KG1 (cell line): ENCODE measurements at places on chromosomes 3 and 15.

DNA sequence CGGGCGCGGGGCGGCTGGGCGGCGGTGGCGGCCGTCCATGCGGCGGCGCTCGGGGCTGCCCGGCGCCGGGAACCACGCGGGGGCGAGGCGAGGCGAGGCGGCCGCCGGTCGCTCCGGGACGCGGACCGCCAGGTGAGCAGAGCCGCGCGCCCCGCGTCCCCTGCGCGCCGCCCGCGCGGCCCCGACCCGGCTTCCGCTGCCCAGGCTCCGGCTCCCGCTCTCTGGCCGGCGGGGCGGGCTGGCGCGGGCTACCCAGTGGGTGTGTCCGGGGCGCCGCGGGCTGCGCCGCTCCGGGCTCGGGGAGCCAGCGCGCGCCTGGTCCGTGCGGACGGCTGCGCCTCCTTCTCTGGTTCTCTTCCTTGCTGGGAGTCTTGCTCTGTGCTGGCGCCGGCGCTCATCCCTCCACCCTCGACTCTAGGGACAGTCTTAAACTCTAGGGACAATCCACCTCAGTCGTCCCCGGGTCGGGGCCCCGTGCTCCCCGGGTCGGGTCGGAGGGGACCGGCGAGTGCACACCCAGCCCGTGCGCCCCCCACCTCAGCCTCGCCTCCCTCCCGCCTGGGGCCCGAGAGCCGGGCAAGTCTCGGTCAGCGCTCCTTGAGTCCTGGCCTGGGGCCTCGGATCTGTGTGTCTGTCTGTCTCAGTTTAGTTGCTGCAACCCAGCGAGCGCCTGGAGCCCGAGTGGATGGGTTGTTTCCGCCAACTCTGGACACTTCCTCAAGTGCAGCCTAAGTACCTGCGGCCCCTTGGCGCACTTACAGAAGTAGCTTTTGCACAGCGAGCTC, 488 bp downstream of the THSD4 start:
- DNase-seq: no peak

DNA sequence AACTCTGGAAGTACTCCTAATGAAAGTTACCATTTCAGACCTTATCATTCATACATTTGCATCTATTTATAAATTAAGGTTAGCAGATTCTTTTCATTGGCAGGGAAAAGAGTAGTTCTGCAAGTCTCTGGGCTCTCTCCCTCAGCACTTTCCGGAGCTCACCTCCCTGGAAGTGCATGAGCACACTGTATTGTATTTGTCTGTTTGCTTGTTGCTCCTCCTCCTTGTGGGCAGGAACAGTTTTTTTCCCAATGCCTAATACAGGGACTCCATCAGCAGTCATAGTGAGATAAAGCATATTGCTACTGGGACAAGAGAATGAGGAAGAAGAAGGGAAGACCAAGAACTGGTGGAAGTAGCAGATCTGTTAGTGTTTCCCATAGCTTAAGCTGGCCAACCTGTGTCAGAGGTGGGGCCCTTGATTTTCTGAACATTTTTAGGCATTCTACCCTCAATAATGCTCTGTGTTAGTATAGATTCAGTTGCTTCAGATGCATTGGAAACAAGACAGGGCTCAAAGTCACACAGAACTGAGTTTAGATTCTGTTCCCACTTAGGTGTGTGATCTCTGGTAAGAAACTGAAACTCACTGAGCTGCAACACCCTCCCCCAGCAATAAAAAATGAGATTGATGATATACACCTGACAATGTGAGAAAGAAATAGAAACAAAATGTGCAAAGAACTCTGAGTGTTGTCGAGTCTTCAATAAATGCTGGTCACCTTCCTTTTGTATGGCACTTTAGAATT, 407.8 kb downstream of the TUSC7 start:
- DNase-seq: no peak

DNA sequence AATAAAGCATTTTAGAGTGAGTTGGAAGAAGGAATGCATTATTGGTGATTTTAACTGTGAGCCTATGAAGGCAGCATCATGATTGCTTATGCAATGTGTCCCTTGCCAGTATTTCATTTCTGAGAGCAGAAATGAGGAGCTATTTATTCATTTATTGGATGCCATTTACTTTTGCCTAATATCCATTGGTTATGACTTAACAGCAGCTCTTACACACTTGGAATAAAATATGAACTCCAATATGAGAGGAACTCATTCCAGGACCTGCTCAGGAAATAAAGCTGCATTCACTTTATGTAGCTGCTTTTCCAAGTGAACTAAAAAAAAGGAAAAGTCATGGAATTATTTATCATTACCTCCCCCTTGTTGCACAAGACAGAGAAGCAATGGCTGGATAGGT, 280.1 kb downstream of the LRTM1 start:
- DNase-seq: no peak

GRCh38 chr15:62026487-62027262, 33.6 kb downstream of the VPS13C start:
- DNase-seq: no peak

DNA sequence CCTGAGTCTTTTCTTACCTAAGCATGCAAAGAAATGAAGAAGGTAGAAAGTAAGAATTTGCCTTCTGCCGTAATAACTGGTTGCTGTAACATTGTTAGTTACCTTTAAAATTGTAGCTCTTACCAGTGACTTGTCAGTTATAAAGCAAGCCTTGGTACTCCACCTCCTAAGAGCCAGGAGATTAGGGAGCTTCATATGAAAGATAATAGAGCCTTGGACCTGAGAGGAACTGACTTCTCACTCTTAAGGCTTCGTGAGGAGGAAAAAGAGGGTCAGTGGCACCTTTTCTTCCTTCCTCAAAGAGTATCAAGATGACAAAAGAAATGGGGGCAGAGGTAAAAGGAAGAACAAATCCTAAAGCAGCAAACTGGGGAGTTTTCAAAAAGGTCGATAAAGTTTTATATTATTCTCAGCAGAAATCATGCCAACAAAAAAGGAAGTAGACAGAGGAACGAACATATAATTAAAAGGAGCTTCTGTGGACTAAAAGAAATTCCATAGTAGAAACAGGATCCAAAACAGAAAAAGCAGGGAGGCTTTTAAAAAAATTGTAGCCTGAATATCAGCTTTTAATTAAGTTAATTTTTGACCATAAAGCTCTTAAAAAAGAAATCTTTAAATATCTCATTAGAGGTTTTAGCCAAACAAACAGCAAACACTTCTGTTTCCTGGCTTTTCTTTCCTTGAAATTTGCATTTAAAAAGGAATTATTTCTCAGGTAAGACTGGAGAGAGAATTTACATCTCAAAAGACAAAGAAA, 847.1 kb upstream of the ALCAM start:
- no peak for DNase-seq

DNA sequence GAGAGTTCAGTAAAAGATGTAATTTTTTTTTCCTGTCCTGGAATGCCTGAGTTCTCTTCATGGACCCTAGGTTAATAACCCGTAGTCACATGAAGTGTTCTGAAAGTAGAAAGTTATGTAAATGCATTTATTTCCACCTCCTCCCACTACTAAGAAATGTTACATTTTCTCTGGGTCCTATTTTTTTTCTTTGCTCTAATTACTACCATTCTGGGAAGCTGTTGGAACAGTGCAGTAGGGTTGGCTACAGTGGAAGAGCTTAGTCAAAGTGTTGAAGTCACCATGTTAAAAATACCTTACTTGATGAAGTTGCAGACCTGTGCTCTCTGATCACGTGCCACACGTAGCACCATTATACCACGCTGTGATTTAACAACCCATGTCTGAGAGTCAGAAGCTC, 153.8 kb upstream of the TSC22D2 start:
- no peak for DNase-seq

- no peak for DNase-seq
Observed at GRCh38 chr3:113275583-113275928, 64.2 kb downstream of the BOC start.

DNA sequence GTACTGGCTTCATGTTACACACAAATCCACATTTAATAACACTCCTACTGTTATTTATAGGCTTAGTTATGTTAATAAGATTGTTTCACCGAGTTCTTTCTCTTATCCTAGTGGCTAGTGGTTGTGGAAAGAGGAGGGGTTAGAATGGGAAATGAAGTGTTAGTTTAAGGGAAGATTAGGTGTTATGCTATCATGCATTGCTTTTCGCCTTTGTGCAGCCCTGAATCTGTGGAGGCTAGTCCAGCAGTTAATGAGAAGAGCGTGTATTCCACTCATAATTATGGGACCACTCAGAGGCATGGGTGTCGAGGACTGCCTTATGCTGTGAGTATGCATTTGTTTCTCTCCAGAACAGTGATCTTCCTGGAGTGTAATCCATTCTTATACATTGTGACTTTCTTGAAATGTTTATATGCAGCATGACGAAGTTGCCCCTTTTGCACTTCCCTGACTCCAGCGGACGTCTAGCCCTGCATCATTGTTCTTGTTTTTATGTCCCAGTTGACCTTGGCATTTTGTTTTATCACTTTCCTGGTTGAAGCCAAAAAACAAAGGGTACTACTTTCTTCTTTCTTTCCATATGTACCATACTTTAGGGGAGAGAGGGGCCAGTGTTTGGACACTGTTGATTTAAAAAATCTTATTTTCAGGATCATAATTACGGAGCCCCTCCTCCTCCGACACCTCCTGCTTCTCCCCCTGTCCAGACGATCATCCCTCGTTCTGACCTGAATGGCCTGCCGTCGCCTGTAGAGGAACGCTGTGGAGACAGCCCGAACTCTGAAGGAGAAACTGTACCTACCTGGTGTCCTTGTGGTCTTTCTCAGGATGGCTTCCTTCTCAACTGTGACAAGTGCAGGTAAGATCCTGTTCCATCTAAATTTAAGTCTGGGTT, 36.5 kb downstream of the SETD5 start:
- DNase-seq: no peak

DNA sequence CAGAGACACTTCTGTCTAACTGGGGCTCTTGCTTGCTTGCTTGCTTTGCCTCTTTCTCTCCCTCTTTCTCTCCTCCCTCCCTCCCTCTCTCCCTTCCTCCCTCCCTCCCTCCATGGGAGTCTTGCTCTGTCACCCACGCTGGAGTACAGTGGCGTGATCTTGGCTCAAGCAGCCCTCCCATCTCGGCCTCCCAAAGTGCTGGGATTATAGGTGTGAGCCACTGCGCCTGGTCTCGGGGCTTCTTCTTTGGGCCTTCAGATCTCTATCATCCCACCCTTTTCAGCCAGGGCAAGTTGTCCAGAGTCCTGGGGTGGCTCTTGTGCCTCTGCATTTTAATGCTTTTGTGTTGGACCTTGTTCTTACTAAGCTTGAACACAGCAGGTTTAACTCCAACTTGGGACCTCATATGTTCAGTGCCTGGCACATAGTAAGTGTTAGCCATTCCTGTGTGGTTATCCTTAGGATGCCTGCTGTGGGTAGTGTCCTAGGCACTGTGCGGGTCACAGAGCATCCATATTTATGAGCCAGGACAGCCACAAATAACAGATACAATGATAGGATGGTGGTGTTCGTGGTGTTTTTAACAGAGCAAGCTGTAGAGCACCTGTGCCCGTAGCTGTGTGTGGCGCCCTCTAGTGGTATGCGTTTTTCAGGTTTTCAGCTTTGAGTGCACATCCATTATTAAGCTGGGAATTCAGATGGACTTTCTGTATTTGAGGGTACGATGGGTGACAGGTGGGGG, 75.1 kb downstream of the CCK start:
- peak; percentile 36 for DNase-seq

GRCh38 chr3:18738393-18739098, 313.4 kb upstream of the SATB1 start:
- DNase-seq: no peak

DNA sequence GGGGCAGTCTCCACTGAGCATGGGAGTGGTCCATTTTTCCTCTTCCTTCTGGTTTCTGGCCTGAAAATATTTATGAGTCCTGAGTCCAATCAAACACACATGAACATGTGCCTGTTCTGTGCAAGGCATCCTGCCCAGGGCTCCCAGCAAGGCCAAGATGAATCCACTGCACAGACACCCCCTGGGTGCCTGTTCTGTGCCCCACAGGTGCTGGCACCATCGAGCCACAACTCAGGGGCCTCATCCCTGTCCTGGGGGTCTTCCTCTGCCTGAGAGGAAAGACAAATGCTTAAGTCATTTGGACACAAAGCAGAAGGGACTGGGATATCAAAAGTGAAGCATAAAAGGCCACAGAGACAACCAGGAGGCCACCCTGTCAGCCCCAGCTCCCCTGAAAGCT, 87.4 kb upstream of the IQSEC1 start:
- no peak for DNase-seq

DNA sequence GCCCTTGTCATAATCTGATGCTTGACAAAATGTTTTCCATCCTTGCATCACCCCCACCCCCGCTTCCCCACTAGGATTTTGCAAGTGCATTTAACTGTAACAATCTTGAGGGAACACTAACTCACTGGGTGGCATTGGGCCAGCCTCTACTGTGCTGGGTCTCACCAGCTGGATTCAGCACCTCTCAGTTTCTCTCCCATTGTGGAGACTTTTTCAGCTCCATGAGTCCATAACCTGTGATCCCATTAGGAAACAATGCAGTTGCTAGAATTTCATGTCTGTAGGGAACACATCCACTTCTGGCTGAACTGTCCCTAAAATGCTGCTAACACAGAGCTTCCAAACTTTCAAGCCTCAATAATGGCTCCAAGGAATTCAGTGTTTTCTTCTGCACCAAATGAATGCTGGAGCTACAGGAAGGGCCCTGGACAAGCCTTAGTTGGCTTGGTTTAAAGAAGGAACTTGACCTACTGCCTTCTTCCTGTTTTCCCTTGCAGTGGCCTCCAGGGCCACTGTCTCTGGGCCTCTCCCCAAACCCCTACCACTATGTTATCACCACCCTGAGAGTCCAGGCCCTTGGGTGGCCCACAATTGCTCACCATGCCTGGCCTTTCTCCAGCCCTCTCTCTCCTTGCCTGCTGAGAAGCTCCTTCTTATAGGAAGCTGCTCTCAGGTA, 15.6 kb downstream of the CYP19A1 start:
- no peak for DNase-seq

- no peak for DNase-seq
Observed at GRCh38 chr15:31207246-31207645, 105.7 kb upstream of the TRPM1 start.

GRCh38 chr3:88188436-88188835, 38.7 kb downstream of the C3orf38 start:
- DNase-seq: no peak

DNA sequence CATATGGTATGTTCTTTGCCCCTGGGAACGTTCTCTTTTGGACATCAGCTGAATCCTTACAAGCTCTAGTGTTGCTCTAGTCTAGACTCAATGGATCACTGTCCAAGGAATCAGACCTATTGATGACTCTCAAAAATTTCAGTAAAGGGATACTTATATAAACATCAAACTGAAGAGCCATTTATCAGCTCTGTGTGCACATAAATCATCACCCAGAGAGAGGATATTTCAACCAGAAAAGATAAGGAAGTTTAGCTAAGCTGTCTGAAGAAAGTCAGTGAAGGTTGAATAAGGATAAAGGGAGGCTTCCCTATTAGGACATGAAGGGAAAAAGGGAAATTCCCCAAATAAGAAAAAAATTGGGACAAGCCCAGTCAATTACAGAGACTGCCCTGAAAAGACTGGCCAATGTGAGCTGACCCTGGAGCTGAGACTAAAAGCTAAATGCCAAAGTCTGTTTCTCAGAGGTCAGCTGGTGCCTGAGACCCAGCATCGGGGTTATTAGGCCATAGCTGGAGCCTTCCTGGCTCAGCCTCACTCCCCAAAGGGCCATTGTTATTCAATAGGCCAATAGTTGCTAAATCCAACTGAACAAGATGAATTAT, 424.1 kb upstream of the THBS1 start:
- DNase-seq: no peak
